ENCODE measurements at places on chromosomes 5 and 9. TPM values are rescaled to one million over a fixed set of nuclear protein-coding genes. Genes with fewer than 3 reads are reported as not detected.

The CER1 gene
- 0.28 TPM for polyA plus RNA-seq

The IGFBPL1 gene
- polyA plus RNA-seq, result 30.9 TPM

The ANKRD18A gene
- polyA plus RNA-seq, result 0.66 TPM

The ACER2 gene
- 6.4 TPM for polyA plus RNA-seq

The SEMA5A gene
- polyA plus RNA-seq, result 5.7 TPM

GRCh38 chr5:72210888-72211678 lies 103.8 kb downstream of the MAP1B start:
- peaks cover 12% of the 10 kb centered on the region for H3K4me1 ChIP-seq
- no peak overlapping the region for H3K4me3 ChIP-seq
- no peaks in the 10 kb centered on the region for H3K27me3 ChIP-seq
- H3K27ac ChIP-seq, result no peak overlapping the region

DNA sequence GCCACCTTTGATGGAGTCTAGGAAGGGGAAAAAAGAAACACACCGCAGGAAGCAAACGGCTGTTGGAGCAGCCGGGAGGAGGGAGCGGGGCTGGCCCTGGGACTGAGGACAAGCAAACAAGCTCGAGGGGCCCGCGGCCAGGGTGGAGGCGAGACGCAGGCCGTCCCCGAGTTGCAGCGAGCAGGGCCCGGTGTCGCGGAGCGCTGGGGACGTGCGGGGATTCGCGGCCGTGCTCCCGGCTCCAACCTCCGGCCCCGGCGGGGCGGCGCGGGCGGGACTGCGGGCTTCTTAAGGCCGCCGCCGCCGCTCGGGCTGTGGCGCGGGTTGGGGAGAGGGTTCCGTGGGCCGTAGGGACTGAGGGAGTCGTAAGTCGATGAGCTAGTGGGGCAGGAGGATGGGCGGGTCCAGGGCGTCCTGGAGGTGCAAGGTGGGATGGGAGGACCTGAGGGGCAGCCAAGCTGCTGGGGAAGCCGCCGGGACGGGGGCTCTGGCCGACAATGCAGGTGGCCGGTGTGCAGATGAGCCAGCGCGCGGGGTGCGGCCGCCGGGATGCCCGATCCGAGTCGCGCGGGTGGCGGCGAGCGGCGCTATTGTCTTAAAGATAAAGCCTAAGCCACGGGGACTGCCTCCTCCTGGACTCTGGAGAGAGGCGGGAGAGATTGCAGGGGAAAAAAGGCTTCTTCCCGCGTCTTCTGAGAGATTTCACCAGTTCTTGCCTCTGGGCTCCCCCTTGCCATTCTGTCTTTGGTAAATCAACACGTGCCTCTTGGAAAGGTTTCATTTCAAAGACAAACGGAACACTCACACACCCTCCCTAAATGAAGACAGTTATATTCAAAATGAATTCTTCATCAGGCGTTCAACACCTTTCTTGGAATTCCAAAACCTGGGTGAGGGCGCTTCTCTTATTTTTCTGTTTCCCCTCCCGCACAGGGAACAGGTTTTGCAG lies 1.6 kb upstream of the HAPLN1 start:
- H3K27me3 ChIP-seq, result no peaks in the 10 kb centered on the region
- H3K36me3 ChIP-seq, result no peaks in the 10 kb centered on the region

DNA sequence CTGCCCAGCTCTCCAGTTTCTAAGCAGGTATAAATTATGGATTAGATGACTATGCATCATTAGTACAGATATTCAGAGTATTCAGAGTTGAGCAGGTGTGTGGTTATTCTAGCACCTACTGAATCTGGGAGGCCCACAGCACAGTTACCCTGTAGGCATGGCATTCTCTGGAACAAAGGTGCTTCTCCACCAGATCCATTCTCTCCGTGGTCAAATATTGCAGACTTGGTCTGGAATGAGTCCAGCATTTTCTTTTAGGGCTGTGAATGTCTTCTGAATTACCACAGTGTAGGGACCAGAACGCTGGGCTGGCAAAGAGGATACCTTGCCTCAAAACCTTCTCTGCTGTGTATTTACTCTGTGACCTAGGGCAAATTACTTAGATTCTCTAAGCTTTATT lies 116.8 kb downstream of the ARHGAP26 start:
- H3K27me3 ChIP-seq, result no peaks in the 10 kb centered on the region
- H3K4me3 ChIP-seq, result no peak overlapping the region
- H3K36me3 ChIP-seq, result no peaks in the 10 kb centered on the region
- H3K4me1 ChIP-seq, result peaks cover 20% of the 10 kb centered on the region
- no peak for DNase-seq
- no peak overlapping the region for H3K27ac ChIP-seq

GRCh38 chr5:159987031-159987674 lies 21.8 kb upstream of the TTC1 start:
- H3K36me3 ChIP-seq, result no peaks in the 10 kb centered on the region
- no peak overlapping the region for H3K27ac ChIP-seq
- no peaks in the 10 kb centered on the region for H3K4me1 ChIP-seq
- H3K4me3 ChIP-seq, result peak overlapping the region; percentile 55

GRCh38 chr5:2906302-2907090 lies 155.0 kb upstream of the IRX2 start:
- DNase-seq, result no peak
- H3K27me3 ChIP-seq, result no peaks in the 10 kb centered on the region
- no peaks in the 10 kb centered on the region for H3K4me1 ChIP-seq
- H3K4me3 ChIP-seq, result no peak overlapping the region
